ENCODE measurements at places on chromosomes 16 and 17.
A peak's percentile ranks its signal among the peaks of the same experiment; 100 is the strongest.

DNA sequence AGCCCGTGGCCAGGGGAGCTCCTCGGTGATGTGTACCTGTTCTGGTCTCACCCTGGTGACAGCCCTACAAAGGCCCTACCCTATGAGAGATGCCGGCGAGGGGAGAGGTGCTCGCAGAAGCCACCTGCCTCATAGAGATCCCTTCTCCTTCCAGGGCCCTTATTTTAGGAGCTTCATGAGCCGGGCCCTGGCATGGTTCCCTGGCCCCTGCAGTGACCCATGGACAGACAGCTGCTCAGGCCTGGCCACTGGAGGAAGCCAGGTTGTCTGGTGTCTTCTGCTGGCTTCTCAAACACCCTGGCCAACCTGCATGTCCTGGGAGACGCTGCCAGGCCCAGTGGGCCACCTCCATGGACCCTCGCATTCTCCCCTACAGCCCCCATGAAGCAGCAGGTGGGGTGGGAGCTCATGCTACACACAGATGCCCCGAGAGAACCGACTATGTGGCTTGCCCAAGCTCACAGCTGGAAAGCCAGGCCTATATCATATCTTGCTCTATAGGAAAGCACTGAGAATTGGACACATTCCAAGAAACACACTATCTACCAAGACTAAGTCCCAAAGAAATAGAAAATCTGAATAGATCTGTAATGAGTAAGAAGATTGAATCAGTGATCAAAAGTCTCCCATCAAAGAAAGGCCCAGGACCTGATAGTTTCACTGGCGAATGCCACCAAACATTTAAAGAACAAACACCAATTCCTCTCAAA lies 7.2 kb upstream of the AATK start:
- no peak overlapping the region for H3K4me3 ChIP-seq
- DNase-seq = no peak
- H3K27ac ChIP-seq = no peak overlapping the region
- peaks cover 13% of the 10 kb centered on the region for H3K4me1 ChIP-seq
- H3K36me3 ChIP-seq = no peaks in the 10 kb centered on the region
- no peaks in the 10 kb centered on the region for H3K27me3 ChIP-seq

- no peaks in the 10 kb centered on the region for H3K36me3 ChIP-seq
- H3K27me3 ChIP-seq = no peaks in the 10 kb centered on the region
- H3K4me3 ChIP-seq = peak overlapping the region; percentile 88
- DNase-seq = peak; percentile 39
Observed at GRCh38 chr17:51119415-51120356, 982 bp downstream of the SPAG9 start.

GRCh38 chr17:183021-183420 lies 1.6 kb upstream of the DOC2B start:
- H3K4me1 ChIP-seq = peaks cover 20% of the 10 kb centered on the region
- H3K27me3 ChIP-seq = peaks cover 20% of the 10 kb centered on the region
- no peak overlapping the region for H3K27ac ChIP-seq
- H3K4me3 ChIP-seq = no peak overlapping the region
- no peak for DNase-seq
- H3K36me3 ChIP-seq = no peaks in the 10 kb centered on the region

DNA sequence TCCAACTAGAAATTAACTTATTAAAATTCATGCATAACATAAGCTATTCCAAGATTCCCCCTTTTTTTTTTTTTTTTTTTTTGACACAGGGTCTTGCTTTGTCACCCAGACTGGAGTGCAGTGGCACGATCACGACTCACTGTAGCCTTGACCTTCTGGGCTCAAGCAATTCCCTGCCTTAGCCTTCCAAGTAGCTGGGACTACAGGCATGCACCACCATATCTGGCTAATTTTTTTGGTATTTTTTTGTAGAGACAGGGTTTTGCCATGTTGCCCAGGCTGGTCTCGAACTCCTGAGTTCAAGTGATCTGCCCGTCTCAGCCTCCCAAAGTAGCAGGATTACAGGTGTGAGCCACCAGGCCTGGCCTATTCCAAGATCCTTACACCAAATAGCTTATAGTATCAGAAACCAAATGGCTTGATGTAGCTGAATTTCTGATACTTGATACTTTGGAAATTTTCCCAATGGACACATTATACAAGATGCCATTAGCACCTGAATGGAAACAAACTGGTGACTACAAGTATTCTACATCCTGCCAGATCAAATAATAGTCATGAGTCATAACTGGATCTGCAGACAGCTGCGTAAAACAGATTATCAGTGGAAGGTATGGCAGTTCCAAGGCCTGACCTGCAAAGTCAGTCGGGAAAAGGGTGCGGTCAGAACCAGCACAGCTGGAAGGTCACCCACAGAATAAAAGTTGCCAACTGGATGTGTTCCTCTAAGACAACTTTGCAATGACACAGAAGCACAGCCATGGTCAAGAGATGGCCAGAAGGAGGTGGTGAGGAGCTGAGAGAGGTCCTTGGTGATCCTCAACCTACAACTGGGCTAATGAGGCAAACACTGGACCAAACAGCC lies 14.5 kb downstream of the TUBG1 start:
- no peaks in the 10 kb centered on the region for H3K36me3 ChIP-seq
- no peaks in the 10 kb centered on the region for H3K27me3 ChIP-seq
- H3K4me3 ChIP-seq = no peak overlapping the region
- peaks cover under 1% of the 10 kb centered on the region for H3K4me1 ChIP-seq
- DNase-seq = no peak
- no peak overlapping the region for H3K27ac ChIP-seq

DNA sequence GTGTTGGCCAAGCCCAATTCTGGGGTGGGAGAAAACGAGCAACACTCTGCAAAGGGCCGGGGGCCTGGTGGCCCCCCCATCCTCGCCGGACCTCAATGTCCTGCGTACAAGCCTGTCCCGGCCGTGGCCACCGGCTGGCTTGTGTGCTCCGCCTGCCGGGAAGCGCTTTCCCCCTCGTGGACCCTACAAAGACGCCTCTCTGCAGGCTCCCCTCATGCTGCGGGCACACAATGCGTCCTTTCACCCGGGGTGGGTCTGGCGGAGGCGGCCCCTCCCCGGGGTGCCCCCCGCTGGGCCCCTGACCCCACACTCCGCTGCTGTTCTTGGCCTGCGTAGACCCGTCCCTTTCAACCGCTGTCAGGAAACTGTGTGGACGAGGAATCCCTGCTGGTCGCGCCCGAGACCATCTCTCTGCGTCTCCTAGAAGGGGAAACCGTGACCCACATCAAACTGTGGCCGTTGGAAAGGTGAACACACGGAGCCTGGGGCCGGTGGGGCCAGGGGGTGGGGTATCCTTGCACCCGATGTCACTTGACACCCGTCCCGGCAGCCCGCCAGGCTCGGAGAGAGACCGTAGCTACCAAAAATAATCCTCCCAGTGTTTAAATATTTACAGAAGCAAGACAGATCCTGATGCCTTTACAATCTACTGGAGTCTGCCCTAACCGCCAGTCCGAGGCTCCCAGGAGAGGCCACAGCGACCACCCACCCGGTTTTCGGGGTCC lies 43.6 kb downstream of the TBC1D16 start:
- H3K4me1 ChIP-seq = peaks cover 42% of the 10 kb centered on the region
- no peak overlapping the region for H3K27ac ChIP-seq
- DNase-seq = no peak
- no peaks in the 10 kb centered on the region for H3K36me3 ChIP-seq

DNA sequence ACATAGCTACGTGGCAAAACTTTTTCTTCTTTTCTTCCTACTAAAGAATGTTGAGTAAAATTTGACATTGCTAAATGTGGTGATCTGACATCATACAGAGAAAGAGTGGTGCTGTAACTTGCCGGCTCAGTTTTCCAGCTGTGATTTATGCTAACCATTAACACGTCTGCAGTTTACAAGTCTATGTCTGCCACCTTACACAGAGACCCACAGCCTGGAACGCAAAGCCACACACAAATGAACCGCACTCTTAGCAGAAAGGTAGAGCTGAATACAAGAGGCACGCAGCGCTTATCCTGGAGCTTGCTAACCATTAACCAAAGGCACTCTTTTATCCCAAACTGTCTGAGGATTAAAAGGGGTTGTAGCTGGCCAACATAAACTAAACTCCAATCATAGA lies 31.9 kb downstream of the CACNG1 start:
- H3K27ac ChIP-seq = no peak overlapping the region
- DNase-seq = no peak
- peaks cover 3% of the 10 kb centered on the region for H3K36me3 ChIP-seq
- H3K27me3 ChIP-seq = no peaks in the 10 kb centered on the region
- no peak overlapping the region for H3K4me3 ChIP-seq
- H3K4me1 ChIP-seq = no peaks in the 10 kb centered on the region

GRCh38 chr17:58289869-58290268 lies 9.1 kb upstream of the MPO start:
- no peak overlapping the region for H3K27ac ChIP-seq
- no peaks in the 10 kb centered on the region for H3K36me3 ChIP-seq

DNA sequence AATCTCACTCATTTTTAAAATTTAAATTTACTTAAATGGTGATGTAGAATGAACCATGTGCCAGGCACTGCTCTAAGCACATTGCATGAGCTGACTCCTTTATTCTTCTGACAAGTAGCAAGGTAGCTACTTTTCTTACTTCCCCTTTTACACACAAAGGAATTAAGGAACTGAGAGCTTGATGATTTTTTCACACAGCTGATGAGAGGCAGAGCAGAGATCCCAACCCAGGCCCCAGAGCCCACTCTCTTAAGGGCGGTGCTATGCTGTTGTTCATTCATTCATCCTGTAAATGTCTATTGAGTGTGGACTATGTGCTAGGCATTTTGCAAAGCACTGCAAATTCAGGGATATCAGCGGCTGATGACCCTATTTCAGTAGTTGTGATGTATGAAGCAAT lies 17.9 kb downstream of the SEC14L5 start:
- H3K4me3 ChIP-seq = no peak overlapping the region
- H3K4me1 ChIP-seq = no peaks in the 10 kb centered on the region
- no peaks in the 10 kb centered on the region for H3K36me3 ChIP-seq
- H3K27ac ChIP-seq = no peak overlapping the region
- no peak for DNase-seq

DNA sequence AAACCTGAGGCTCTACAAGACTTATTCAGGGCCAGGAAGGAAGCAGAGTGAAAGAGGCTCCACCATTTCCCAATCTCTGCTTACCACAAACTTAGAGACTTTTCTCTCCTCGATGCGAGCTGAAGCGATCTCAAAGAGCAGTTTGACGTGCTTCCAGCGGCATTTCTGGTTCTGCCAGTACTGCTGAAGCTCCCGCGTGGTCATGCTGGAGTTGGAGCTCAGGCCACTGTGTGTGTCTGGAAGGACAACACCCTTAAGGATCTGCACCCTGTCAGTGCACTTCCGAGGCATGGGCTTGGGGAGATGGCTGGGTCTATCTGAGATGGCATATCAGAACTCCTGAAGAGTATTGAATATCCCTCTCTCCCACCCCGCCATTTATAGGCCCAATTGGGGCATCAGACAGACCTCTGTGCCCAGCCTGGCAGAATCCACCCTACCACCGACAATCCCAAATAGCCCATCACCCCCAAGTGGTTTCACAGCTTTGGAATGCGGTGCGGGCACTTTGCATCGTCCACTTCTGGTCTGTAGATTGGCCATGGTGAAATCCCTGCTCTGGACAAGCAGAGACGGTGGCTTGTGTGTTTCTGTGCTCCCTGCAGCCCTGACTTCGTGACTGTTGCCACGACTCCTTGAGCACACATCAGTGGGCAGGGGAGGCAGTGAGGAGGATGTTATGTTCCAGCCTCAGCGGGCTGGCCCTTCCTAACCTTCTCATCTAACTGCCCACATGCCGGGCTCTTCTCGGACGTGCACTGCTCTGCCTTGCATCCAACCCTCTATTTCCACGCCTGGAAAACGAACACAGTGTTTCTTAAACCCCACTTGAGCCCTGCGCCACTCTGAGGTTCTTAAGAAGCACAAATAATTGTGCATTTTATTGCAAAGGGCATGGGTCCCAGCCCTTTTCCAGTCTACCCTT lies 5.2 kb downstream of the SNX20 start:
- no peak for DNase-seq
- H3K4me1 ChIP-seq = no peaks in the 10 kb centered on the region
- H3K36me3 ChIP-seq = peaks cover 16% of the 10 kb centered on the region

- peak overlapping the region; percentile 97 for H3K27ac ChIP-seq
- H3K4me3 ChIP-seq = no peak overlapping the region
- peaks cover 16% of the 10 kb centered on the region for H3K36me3 ChIP-seq
- H3K4me1 ChIP-seq = peaks cover 99% of the 10 kb centered on the region
- no peak for DNase-seq
Observed at GRCh38 chr17:78416791-78417530, 38.5 kb downstream of the PGS1 start.

- no peak for DNase-seq
- no peak overlapping the region for H3K4me3 ChIP-seq
- H3K27ac ChIP-seq = no peak overlapping the region
- peaks cover under 1% of the 10 kb centered on the region for H3K36me3 ChIP-seq
Observed at GRCh38 chr17:21033350-21033749, 9.5 kb downstream of the USP22 start.

DNA sequence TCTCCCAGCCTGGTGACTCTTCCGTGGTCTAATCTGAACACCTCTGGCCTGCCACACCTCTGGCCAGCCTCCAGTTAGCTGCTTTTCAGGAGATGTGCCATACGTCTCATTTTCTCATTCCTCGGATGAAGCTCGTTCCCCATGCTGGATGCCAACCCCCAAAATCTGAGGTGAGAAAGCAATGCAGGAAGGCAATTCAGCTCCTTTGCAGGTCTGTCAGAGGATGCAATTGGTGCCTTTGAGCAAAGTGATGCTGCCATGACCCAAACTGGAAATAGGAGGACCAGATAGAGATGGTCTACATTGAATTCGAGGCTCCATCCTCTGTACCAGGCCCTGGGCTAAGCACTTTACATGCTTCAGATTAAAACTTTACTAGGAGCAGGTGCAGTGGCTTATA lies 11.0 kb upstream of the CUEDC1 start:
- H3K27me3 ChIP-seq = no peaks in the 10 kb centered on the region
- no peaks in the 10 kb centered on the region for H3K36me3 ChIP-seq
- no peak overlapping the region for H3K4me3 ChIP-seq
- no peaks in the 10 kb centered on the region for H3K4me1 ChIP-seq
- H3K27ac ChIP-seq = no peak overlapping the region

DNA sequence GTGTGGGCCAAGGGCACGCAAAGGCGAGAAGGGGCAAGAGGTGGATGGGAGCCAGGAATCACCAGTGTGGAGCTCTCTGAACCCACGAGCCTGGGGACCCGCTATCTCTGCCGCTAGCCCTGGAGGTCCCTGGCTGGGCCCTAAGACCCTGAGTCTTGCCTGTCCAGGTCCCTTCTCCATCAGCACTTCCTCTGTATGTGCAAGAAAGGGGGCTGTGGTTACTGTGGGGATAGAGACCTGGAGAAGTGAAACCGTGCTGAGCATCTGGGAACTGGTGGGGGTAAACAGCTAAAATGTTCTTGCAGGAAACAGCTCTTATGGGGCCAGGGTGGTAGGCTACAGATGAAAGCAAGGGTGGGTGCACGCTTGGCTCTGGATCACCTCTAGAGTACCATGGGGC lies 3.1 kb downstream of the SPNS3 start:
- H3K27me3 ChIP-seq = no peaks in the 10 kb centered on the region
- peaks cover 5% of the 10 kb centered on the region for H3K4me1 ChIP-seq
- H3K36me3 ChIP-seq = no peaks in the 10 kb centered on the region
- no peak overlapping the region for H3K4me3 ChIP-seq
- no peak for DNase-seq

DNA sequence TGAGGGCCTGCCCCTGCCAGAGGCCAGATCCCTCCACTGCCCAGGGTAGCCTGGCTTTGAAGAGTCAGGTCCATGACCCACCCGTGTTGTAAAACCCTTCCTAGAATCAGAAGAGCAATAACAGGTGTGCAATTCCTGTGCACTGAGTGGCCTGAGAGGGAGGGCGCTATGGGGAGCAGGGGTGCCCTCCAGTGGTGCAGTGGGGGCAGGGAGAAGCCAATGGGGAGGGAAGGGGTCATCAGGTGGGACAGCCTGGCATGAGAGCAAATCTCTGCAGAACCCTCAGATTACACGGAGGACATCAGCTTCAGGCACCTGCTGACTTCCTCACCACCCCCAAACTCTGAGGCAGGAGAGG lies 72.9 kb upstream of the ZNF469 start:
- H3K27ac ChIP-seq = no peak overlapping the region
- no peak for DNase-seq
- no peaks in the 10 kb centered on the region for H3K36me3 ChIP-seq
- no peak overlapping the region for H3K4me3 ChIP-seq

Data from upper lobe of left lung (tissue), 6 donors.